Left kidney (tissue), 8 donors: ENCODE measurements at places on chromosomes 2 and 18. TPM values are rescaled to one million over a fixed set of nuclear protein-coding genes. Genes with fewer than 3 reads are reported as not detected.

DNA sequence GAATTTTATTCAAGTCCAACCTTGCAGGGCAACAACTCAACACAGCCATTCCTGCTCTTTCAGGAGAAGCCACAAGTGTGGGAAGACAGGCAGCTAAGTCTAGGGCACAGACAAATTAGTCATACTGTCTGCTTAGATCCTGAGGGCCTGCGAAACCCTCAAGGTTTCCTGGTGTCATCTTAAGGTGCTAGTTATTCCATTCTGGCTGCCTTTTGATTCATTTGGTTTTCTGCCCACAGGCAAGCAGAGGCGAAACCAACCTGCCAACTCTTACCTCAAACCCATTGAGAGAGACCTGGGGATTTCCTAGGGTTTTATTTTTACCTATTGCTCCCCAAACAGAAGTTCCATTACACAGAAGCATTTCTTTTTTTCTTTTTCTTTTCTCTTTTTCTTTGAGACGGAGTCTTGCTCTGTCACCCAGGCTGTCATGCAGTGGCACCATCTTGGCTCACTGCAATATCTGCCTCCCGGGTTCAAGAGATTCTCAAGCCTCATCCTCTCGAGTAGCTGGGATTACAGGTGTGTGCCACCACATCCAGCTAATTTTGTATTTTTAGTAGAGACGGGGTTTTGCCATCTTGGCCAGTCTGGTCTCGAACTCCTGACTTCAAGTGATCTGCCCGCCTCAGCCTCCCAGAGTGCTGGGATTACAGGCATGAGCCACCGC lies 23.7 kb upstream of the SCYGR1 start:
- no peak for DNase-seq

GRCh38 chr2:11388262-11389051 lies 44.0 kb upstream of the ROCK2 start:
- DNase-seq = no peak

DNA sequence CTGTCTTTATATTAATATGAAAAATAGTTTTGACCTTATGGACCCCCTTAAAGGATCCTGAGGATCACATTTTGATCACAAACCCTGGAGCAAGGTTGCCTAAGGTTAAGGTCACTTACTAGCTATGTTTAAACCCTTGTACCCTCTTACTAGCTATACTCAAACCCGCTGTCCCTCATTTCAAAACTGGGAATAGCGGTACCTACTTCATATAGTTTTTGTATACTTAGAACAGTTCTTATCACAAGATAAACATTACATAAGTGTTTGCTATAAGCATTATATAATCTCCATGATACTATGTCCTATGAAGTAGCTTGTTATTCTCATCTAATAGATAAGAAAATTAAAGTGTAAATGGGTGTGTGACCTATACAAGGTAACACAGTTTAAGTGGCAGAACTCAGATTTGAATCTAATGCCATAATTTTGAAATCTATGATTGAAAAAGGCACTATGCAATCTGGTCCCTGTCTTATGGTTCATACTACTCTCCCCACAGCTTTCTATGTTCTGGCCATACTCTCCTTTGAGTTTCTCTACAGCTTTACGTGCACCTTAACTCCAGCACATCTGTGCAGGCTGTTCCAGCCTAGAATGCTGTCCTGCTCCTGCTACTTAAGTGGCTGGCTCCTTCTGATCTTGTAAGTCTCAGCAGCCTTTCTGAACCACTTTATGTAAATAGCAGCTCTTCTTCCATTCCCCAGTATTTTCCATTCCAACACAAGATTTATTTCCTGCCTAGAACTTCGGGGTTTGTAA lies 30.4 kb downstream of the HYCC2 start:
- DNase-seq = no peak

DNA sequence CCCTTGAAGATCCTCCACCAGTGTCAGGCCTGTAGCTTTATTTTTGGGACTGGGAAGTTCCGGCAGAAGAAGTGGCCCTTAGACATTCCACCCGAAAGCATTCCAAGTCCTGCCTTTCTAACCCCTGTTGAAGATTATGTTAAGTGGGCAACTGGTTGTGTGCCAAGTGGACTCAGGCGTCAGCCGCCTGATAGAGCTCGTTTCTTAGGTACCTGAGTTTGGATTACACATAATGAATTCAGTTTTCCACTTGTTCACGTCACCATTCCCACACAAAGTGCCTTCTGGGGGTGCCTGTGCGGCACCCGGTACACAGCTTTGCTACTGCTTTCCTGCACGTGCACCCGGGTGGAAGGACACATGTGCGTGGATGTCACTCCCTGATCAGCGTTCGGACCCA lies 156.5 kb downstream of the PTGR3 start:
- no peak for DNase-seq

GRCh38 chr2:76157531-76157930 lies 446.8 kb upstream of the GCFC2 start:
- DNase-seq = no peak

GRCh38 chr2:107108556-107108955 lies 222.6 kb upstream of the ST6GAL2 start:
- no peak for DNase-seq

The PTPRN gene
- 0.27 TPM for polyA plus RNA-seq
